ENCODE measurements at places on chromosomes 16 and 17.

GRCh38 chr16:54633943-54634362 is 296.7 kb upstream of the IRX5 start:
- DNase-seq, result peak; percentile 44

DNA sequence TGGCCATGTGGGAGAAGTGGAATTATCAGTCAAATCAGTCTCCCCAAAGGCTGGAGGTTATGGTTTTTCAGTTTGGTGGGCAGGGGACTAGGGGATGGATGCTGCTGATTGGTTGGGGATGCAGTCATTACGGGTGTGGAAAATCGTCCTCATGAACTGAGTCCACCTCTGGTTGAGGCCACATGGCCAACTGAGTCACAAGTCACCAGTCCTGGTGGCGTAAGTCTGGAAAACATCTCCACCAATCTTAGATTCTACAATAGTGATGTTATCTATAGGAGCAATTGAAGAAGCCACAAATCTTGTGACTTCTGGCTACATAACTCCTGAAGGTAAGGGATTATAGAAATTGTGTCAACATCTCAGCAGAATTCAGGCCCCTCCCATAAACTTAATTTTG is 5.2 kb upstream of the RNF135 start:
- DNase-seq, result no peak

GRCh38 chr17:77405867-77406732 is 265.3 kb downstream of the SEC14L1 start:
- no peak for DNase-seq

GRCh38 chr16:57798953-57799599 is 3.2 kb downstream of the KIFC3 start:
- DNase-seq, result no peak

DNA sequence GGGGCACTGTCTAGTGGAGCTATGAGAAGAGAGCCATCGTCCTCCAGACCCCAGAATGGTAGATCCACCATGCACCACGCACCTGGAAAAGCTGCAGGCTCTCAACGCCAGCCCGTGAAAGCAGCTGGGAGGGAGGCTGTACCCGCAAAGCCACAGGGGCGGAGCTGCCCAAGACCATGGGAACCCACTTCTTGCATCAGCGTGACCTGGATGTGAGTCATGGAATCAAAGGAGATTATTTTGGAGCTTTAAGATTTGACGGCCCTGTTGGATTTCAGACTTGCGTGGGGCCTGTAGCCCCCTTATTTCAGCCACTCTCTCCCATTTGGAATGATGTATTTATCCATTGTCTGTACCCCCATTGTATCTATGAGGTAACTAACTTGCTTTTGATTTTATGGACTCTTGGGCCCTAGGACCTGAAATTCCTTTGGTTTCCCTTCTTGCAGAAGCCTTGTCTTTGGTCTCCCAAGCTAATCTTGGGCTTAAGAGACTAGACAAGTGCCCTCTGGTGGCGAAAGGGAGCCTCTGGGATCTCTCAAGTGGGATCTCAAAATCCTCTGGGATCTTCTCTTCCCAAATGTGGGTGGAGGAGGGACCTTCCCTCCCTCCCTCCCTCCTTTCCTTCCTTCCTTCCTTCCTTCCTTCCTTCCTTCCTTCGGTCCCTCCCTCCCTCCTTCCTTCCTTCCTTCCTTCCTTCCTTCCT is 58.2 kb upstream of the HAPSTR1 start:
- DNase-seq, result peak; percentile 83

All from cardiac muscle cell (in vitro differentiated cells and primary cell).